ENCODE measurements at places on chromosomes 6 and 20.

- no peak for DNase-seq
Observed at GRCh38 chr6:148465670-148466069, 123.0 kb downstream of the SASH1 start.

GRCh38 chr6:79313254-79313653 lies 78.8 kb upstream of the HMGN3 start:
- DNase-seq: no peak

DNA sequence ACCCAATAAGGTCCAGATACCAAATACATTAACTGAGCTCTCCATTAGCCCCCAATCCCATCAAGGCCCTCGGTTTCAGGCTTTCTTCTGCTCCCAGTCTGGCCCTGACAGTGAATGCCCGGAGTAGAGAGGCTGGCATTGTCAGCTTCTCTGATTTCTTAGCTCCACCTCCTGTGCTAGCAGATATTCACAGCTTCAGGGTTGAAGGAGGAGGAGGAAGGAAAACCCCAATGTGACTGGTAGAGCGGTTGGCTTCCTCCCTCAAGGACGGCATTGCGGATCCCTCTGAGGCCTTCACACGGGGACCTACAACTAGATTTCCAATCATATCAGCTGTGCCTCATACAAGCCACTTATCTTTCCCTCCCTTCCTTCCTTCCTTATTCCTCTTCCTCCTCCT lies 164.1 kb upstream of the SYNDIG1 start:
- no peak for DNase-seq

DNA sequence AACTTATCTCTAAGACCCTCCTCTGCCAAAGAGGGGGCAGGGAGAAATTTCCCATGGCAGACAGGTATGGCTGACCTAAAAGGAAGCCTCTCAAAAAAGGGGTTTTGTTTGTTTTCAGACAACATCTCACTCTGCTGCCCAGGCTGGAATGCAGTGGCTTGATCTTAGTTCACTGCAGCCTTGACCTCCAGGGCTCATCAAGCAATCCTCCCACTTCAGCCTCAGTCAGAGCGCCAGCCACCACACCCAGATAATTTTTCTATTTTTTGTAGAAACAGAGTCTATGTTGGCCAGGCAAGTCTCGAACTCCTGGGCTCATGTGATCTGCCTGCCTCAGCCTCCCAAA lies 3.8 kb downstream of the EZR start:
- DNase-seq: no peak

Data from right forelimb (tissue), 1 donor.